ENCODE measurements at places on chromosomes 3 and 15. TPM values are rescaled to one million over a fixed set of nuclear protein-coding genes. Genes with fewer than 3 reads are reported as not detected.

Gene ALDH1A3
- total RNA-seq: 16.1 TPM

DNA sequence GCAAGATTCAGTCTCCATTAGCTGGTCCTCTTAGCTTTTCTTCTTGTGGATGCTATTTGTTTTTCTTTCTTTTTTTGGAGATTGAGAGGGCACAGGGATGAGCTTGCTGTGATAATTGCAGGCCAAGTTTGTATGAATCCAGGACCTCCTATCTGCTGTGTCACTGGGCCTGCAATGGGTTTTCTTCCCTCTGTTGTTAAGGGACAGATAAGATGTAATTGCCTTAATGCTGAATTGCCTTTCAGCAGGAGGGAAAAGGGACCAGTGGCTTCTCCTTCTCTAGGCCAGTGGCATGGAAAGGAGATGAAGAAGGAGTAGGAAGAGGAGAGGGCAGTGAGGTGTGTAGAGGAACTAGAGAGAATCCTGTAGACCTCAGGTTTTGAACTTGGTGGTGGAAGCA, 29.9 kb downstream of the PTPRG start:
- no peak for DNase-seq

DNA sequence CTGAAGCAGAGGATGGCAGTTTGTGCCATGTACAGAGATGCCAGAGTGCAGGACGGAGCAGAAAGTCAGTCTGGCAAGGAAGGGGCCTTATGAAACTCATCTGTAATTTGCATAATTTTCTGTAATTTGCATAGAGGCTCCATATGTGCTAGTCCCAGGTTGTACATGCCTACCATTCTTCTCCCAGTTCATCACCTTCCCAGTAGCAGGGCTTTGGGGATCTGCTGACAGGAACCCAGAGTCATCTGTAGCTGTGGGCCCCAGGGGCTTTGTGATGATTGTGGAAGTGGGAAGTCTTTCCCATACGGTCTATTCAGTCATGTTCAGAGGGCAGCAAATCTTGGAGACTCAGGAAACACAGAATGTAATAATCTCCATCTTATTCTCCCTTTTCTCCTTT, 42.4 kb upstream of the SIAH2 start:
- no peak for DNase-seq

- peak; percentile 68 for DNase-seq
Measured at GRCh38 chr15:38528294-38528693, 36.3 kb downstream of the RASGRP1 start.
